ENCODE measurements at places on chromosomes 3 and 15. TPM values are rescaled to one million over a fixed set of nuclear protein-coding genes. Genes with fewer than 3 reads are reported as not detected.

The CDHR4 gene
- total RNA-seq, result not detected

The IL20RB gene
- 0.41 TPM for total RNA-seq

The ITGA11 gene
- 35.4 TPM for total RNA-seq

DNA sequence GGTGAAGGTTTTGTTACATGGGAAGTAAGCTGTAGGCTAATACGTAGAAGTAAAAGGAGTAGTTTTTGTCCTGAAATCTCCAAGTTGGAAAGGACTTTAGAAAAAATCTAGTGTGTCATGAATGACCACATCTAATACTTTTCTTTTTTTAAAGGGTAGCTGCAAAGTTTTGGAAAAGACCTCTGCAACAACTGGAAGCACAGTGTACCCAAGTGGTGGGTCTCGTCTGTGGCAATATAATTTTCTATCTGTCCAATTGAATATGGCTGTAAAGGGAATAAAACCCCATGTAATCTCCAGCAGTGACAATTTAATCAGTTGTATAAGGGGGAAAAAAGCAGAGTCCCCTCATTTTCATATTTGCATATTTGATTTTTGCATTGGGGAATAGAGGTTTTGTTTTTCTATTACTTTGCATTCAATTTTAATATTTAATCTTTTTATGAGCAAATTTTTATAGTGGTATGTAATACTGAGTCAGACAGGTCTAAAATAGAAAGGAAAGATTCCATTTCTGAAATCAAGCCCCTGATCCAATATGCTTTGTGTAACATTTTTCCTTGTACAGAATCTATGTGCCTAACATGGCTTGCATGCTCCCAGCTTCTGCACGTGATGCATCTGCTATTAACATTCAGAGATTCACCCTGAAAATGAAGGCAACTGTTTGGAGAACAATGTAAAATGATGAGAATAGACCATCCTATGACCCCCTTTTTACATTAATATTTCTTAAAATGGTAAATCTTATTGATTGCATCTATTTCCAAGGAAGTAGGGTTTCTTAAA, 531.4 kb downstream of the ZIC1 start:
- H3K4me3 ChIP-seq, result no peak overlapping the region
- H3K27ac ChIP-seq, result no peak overlapping the region
- no peaks in the 10 kb centered on the region for H3K27me3 ChIP-seq
- H3K4me1 ChIP-seq, result no peaks in the 10 kb centered on the region
- H3K36me3 ChIP-seq, result no peaks in the 10 kb centered on the region

- no peaks in the 10 kb centered on the region for H3K36me3 ChIP-seq
- H3K4me3 ChIP-seq, result no peak overlapping the region
- no peaks in the 10 kb centered on the region for H3K4me1 ChIP-seq
- no peak for DNase-seq
- H3K27ac ChIP-seq, result no peak overlapping the region
Measured at GRCh38 chr3:94317017-94317416, 254.2 kb downstream of the NSUN3 start.

DNA sequence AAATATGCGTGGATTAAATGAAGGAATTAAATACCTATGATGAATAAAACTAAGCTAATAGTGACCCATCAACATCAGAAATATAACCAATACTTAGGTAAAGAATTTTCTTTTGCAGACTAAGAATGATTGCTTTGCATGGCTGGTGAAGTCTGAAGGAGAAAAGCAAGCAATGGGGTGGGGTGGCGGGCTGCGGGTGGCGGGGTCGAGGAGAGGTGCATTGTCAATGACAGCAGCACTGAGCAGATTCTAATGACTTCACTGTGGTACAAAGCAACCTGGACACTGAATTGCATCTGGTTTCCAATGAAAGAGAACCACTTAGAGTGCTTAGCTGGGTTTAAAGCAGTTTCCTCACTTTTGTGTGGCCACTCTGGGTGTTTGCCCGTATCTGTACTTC, 171.5 kb upstream of the IL12A start:
- no peaks in the 10 kb centered on the region for H3K4me1 ChIP-seq
- no peaks in the 10 kb centered on the region for H3K36me3 ChIP-seq
- no peak overlapping the region for H3K4me3 ChIP-seq
- no peaks in the 10 kb centered on the region for H3K27me3 ChIP-seq
- no peak for DNase-seq

- H3K36me3 ChIP-seq, result no peaks in the 10 kb centered on the region
- H3K27ac ChIP-seq, result no peak overlapping the region
- H3K4me1 ChIP-seq, result peaks cover 14% of the 10 kb centered on the region
- no peak for DNase-seq
- no peak overlapping the region for H3K4me3 ChIP-seq
Measured at GRCh38 chr15:101135532-101136166, 116.2 kb downstream of the CHSY1 start.

GRCh38 chr3:140067487-140067886, 132.5 kb downstream of the CLSTN2 start:
- H3K36me3 ChIP-seq, result no peaks in the 10 kb centered on the region
- H3K4me3 ChIP-seq, result no peak overlapping the region
- H3K27ac ChIP-seq, result no peak overlapping the region
- no peaks in the 10 kb centered on the region for H3K27me3 ChIP-seq
- DNase-seq, result no peak

GRCh38 chr15:49101536-49101935, 53.9 kb downstream of the COPS2 start:
- no peaks in the 10 kb centered on the region for H3K36me3 ChIP-seq
- H3K4me3 ChIP-seq, result no peak overlapping the region
- no peaks in the 10 kb centered on the region for H3K27me3 ChIP-seq
- H3K27ac ChIP-seq, result no peak overlapping the region

DNA sequence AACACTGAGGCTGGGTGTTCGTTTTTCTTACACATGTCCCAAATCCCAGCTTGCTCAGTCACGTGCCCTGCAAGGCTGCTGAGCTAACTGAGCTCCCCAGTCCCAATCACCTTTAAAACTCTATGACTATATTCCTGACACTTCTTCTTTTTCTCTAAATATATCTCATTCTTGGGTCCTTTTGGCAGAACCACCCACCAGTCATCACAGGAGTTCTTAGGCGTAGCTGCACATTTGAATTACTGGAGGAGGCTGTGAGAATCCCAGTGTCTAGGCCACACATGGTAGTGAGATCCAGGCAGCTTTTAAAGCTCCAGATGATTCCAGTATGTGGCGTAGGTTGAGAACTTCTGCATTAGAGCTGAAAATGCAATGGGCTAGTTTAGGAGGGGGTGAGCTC, 66.3 kb downstream of the ST8SIA2 start:
- no peak overlapping the region for H3K4me3 ChIP-seq
- H3K27ac ChIP-seq, result no peak overlapping the region
- H3K4me1 ChIP-seq, result no peaks in the 10 kb centered on the region
- no peaks in the 10 kb centered on the region for H3K27me3 ChIP-seq
- H3K36me3 ChIP-seq, result no peaks in the 10 kb centered on the region
- no peak for DNase-seq

Measured in right atrium auricular region (tissue), 2 donors.